Stimulated activated CD8-positive, alpha-beta memory T cell treated with anti-CD3 and anti-CD28 coated beads, Interleukin-7, amount 100 ng/mL, for 24 hours (primary cell): ENCODE measurements at places on chromosomes 1 and 21.

- DNase-seq: no peak
Observed at GRCh38 chr1:58824753-58825389, 41.0 kb upstream of the JUN start.

GRCh38 chr1:218659911-218660677 is 315.0 kb downstream of the TGFB2 start:
- no peak for DNase-seq

DNA sequence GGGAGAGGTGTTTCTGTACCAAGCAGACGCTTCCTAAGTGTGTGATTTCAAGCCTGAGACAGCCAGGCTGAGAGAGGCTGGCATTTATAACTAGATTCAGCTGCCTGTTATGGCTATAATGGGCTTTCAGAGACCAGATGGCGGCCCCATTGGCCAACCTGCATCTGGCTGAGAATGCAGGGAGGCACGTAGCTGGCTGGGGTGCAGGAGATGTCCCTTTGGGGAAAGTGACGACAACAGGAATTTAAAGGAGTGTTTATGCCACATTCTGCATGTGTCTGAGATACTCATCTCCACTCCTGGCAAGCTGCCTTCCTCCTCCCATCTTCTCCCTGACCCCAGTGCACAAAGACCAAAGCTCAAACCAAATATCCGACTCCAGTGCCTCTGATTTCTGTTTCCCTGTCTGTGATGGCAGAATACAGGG is 21.3 kb upstream of the CCDC190 start:
- DNase-seq: no peak

DNA sequence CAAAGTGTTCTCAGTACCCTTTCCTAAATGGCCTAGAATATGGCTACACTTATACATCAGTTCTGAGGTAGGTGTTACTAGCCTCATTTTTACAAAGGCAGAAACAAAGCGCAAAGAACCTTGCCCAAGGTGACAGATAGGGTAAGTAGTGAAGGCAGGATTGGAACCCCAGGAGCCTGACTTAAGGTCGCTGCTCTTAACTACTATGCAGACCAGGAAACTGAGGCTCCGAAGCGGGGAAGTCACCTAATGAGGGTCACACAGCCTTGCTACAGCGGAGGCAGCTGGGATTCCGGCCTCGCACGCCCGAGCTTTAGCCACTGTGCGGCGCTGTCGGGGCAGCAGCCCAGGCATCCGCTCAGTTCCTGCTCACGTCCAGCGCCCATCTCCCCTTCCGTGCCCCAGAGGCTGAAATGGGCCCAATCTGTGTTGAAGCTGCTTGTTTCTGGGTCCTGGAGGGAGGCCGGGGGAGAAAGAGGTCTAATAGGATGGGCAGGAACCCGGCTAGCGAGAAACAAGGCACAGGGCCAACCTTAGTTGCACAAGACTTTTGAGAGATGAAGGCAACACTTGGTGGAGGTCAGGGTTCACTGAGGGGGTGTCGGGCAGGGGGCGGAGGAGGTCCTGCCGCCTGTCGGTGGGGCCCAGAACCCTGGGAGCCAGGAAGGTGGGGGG is 1.4 kb upstream of the FOXD2 start:
- peak; percentile 60 for DNase-seq

GRCh38 chr1:7410156-7410555 is 360.9 kb upstream of the VAMP3 start:
- no peak for DNase-seq

DNA sequence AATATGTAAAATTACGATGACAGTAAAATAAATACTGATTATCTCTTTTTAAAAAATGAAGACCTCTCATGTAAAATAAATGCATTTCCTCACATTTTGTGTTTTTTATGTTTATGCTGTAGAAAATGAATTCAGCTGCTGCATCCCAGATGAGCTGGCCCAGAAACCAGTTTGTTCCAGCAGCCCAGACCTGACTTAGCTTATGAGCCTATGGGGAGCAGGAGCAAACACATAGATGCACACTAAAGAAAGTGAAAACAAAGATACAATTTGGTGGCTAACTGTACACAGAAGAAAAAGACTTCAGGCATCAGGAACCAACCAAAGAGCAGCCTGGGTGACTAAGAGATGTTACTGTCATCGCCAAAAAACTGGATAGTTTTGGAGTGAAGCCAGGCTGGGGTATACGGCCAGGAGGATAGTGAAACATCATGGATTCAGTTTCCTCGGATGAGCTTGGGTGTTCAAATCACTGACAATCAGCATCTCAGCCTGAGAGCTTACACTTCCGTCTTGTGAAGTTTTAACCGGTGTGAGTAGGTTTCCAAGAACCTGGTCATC is 113.9 kb upstream of the BACE2 start:
- DNase-seq: no peak

- DNase-seq: no peak
Observed at GRCh38 chr1:245961137-245961540, 545.9 kb downstream of the SMYD3 start.

DNA sequence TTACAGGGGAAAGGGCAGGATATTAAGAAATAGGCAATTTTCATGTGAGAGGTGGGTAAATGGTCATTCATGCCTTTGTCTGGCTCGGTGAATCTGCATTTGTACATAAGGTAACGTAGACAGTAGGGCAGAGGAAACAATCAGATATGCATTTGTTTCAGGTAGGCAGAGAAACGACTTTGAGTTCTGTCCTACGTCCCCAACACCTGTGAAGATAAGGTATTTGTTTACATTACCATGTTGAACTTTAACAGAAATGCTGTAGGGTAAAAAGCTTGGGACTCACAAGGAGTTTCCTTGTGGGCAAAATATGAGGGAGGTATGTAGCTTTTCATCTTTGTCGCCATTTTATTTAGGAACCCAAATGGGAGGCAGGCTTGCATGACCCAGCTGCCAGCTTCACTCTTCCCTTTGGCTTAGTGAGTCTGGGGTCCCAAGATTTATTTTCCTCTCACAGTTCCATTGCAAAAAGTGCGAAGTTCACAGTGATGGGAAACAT is 31.4 kb downstream of the B3GALT5 start:
- no peak for DNase-seq

GRCh38 chr21:46402421-46402820 is 56.3 kb upstream of the DIP2A start:
- no peak for DNase-seq

DNA sequence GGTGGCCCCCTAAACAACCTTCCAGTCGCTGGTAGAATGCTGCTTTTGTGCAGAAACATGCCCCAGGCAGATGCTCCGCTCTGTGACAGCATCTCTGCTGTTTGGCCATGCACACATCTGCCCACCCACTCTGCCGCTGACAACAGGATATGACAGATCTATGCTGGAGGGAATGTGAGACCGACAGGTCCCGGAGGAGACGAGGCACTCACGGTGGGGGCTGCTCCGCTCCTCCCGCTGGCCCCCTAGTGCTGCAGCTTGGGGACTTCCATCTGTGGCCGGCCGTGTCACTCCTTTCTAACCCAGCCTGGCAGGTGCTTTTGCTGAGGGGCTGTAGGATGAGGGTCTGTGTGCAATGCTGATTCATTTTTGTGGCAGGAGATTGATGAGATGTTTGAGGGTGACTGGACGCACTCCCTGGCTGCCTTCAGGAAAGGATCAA is 49.1 kb upstream of the DMRTB1 start:
- no peak for DNase-seq

DNA sequence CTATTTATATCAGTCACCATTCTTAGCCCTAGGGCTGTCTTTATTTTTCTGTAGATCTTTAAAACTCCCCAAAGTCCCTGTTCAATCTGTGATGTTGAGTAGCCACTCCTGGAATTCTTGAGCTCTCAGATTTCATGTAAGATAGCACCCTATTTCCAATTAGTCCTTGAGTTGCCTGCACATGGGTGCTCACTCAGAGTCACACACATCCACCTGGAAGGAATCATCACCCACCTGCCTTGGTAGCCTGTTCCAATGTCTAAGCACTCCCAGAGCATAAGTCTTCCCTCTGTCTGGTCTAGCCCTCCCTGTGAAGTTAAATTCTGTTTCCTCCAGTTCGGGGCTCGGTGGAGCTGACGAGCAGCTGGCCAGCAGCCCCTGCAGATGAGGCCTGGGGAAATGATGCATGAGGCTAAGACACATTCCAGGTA is 14.7 kb upstream of the ATF3 start:
- no peak for DNase-seq

DNA sequence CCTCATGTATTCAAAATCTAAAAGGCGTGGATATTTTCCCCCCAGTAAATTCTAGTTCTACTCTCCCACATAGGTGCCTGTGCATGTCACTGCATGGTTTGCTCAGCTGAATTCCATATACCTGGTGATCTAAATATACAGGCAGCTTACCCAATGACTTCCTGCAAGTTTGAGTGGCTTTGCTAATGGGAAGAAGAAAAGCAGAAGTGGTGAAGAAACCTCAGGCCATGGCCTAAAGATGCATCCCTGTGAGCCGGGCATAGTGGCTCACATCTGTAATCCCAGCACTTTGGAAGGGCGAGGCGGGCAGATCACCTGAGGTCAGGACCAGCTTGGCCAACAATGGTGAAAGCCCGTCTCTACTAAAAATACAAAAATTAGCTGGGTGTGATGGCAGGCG is 11.5 kb downstream of the SLC44A3 start:
- DNase-seq: no peak

DNA sequence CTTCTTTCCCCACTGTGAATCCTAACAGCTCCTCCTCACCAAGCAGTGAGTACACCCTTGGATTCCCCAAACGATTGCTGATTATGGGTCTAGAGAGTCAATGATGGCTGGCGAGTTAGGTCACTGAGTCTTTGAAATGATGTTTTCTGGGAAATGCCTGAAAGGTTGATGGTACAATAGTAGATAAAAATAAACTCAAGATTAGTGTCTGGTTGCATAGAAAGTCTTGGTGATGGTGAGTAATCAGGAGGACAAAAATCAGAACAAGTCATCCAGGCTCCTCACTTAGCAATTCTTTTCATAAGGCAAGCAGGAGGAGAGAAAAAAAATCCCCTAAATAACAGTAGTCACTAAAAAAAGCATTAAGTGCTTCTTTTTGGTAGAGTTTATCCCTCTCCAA is 22.6 kb downstream of the HLX start:
- DNase-seq: no peak

DNA sequence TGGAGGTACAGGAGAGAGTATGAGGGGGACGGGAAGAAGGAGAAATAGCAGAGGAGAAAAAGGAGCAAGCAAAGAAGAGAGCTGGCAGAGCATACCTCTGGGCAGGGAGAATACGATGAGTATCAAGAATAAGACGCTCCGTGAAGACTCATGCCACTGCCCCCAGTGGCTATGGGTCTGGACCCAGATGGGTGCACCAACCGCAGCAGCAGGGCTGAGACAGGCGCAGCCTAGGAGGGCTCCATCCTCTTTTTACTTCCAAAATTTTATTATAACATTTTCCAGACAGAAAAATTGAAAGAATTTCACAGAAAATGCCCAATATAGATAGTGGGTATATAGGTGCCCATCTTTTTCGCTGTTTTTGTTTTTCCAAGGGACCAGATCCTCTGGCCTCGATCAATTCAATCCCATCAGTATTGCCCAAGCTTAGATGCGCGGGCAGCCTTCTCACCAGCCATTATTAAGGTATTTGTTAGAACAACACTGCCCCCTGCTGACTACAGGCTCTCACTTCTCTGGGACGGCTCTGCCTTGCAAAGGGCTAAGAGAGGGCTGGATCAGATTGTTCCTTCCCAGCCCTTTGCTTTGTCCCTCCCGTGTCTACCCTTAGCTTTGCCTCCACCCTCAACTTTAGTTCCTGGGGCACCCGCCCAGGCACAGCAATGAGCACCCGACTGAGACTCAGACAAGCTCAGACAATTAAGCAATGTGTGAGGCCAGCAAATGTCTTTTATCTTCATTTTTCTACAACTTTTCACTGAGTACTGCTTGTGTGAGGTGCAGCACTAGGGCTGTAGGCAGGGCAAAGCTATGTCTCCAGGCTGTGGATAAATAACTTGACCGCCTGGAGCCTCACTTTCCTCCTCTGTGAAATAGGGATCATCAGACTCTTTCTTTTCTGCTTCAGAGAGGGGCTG is 17.5 kb upstream of the CAMK1G start:
- peak; percentile 44 for DNase-seq

DNA sequence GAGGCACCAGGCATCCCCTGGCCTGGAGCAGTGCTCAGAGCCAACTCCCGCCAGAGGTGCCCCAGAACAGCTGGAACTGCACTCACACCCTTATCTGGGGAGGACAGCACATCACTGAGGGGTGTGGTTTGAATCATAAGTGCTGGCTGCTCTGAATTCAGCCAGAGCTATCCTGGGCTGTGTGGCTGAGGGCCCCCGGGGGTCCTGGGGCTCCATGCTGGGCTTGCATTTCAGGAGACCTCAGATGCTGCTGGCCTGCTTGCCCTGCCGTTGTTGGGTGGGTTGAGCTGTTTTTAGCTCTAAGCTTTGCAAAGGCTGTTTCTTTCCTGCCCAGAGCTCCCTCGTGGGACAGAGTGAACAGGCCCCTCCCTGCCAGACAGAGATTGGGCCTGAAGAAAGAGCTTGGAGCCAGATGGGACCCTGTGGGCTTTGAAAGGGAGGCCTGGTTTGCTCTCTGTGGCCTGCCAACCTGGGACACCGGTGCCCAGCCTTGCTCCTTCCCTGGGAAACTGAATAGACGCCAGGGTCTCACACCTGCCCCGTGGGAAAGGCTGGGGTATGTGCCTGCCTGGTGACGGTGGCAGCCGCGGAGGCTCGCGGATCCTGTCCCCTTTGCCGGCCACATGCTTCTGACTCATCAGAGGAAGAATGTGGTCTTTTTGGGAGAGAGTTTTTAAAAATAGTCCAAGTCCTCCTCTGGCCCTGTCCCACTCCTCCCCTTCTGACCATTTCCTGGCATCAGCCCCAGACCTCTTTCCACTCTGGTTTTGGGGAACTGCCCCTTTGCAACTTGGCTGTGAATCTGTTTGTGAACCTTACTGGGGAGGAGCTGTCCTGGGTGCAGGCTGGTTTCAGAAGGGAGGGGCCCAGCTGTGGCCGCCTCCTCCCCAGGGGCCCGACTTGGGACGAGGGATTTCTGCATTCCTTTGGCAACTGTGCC is 30.0 kb downstream of the ARHGEF10L start:
- DNase-seq: no peak

DNA sequence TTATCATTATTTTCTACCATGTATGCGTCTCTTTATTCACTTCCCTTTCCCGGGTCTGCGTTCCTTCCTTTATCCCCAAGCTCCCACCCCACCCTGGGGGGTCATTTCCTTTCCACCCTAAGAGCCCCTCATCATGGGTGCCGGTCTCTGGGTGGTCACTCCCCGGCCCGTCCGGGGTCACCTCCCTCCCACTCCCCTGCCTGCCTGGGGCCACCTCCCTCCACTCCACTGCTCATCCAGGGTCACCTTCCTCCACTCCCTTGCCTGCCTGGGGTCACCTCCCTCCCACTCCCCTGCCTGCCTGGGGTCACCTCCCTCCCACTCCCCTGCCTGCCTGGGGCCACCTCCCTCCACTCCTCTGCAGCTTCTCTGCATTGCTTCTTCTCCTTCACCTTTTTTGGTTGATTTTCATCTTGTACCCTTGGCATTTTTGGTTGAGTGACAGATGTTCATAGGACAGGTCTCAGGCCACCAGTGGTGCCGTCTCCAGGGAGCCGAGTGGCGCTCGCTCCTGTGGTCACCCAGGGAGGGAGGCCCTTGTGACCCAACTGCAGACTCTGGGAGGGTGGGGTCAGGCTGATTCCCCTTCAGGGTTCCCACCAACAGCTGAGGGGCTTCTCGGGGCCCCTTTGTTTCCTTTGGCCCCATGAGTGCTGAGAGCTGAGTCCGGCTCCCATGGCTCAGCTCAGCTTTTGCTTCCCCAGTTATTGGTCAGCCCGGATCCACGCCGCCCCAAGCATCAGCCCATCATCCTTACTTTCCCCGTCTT is 48.6 kb upstream of the PCBP3 start:
- no peak for DNase-seq
